ENCODE measurements at places on chromosomes 4 and X.

DNA sequence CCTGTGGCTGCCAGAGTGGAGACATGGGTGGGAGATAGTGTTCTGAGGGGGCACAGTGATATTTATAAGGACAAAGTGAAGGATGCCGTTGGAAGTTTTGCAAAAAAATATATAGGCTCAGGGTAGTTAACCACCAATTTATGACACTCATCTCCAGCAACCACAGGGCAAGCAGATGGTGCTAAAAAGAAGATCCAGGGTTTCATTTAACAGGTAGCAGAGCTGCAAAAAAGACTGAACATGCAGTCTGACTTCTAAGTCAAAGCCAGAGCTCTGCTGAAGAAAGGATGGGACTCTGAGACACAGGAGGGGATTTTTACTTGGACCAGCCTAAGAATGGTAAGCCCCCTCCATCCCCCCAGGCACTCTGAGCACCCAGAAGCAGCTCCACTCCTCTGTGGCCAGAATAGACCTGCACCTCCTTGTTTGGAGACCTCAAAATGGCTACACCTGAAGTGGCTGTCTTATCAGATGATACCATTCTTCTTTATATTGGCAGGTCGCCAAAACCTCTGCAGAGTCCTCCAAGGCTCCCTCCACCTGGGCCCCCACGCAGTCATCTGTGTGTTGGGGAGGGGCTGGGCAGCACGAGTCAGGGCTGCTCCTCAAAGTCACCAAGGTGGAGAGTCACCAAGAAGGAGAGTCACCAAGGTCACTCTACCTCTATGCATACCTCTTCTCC is 161.4 kb upstream of the FAM9B start:
- no peak for DNase-seq

GRCh38 chr4:108035691-108036090 is 46.0 kb downstream of the HADH start:
- DNase-seq, result no peak

DNA sequence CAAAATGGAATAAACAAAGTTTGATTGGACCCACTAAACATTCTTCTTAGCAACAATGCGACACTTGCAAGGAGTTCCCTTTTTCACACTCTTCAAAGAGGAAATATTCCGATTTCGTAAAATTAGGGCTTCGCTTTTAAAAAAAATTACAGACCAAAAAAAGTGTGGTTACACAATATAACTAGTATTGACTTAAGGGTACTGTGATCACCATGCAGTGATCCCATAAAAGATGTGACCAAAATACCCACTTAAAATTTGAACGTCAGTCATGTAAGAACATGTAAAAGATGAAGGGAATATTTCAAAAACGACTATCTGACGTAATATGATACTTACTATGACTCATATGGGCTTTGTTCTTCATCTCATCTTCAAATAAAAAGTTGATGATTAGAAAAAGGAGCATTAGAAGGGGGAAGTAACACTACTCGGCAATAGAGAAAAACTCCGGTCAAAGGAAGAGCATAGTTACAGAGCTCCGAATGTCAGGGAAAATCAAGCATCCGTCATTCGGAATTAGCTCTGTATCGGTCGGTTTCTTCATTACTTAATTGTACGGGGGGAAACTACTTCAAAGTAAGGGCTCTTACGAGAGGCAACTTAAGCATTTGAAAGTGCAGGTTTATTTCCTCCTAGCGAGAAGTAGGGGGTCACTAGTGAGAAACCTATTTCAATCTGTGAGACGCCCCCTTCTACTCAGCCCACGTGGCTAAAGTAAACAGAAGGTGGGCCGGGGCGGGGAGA is 1.3 kb upstream of the TET2 start:
- no peak for DNase-seq

DNA sequence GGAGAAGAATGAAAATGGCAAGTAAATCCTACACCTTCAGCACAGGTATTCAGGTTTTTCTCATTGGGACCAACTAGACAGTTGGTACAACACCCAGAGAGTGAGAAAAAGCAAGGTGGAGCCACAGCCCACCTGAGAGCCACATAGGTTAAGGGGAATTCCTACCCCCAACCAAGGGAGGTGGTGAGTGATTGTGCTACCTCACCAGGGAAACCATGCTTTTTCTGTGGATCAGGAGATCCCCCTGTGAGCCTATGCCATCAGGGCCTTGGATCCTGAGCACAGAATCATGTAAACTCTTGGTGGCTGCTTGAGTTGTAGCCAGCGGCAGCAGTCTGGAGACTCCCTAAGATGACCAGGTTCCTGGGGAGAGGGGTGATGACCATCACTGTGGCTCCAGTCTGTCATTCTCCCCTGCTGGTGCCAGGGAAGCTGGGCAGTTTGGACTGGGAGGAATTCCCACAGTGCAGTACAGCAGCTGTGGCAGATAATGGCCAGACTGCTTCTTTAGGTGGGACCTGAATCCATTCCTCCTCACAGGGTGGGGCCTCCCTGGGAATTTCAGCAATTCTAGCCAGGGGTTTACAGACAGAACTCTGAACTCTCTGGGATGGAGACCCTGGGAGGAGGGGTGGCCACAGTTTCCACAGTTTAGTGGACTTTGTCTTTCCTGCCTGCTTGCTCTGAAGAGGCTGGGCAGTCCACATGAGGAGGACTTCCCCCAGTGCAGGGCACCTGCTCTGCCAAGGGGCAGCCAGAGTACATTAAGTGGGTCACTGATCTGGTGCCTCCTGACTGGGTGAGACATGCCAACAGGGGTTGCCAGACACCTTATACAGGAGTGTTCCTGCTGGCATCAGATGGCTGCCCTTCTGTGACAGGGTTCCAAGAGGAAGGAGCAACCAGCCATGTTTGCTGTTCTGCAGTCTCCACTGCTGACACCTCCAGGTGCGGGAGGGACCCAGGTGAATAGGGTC is 43.2 kb downstream of the PARM1 start:
- DNase-seq, result no peak

DNA sequence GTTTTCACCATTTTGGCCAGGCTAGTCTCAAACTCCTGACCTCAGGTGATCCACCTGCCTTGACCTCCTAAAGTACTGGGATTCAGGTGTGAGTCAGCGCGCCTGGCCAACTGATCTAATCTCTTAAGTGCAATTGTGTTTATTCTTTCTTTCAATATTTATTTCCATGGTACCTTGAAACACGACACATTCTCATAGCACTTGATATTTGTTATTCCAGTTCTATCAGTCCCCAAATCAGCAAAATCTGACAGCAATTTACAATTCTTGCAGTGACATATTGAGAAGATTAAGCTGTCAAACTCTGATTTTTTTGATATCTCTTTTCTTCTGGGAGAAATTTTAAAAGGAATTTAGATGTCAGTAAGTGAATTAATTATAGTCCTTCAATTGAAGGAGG is 218.1 kb upstream of the FAT4 start:
- no peak for DNase-seq

DNA sequence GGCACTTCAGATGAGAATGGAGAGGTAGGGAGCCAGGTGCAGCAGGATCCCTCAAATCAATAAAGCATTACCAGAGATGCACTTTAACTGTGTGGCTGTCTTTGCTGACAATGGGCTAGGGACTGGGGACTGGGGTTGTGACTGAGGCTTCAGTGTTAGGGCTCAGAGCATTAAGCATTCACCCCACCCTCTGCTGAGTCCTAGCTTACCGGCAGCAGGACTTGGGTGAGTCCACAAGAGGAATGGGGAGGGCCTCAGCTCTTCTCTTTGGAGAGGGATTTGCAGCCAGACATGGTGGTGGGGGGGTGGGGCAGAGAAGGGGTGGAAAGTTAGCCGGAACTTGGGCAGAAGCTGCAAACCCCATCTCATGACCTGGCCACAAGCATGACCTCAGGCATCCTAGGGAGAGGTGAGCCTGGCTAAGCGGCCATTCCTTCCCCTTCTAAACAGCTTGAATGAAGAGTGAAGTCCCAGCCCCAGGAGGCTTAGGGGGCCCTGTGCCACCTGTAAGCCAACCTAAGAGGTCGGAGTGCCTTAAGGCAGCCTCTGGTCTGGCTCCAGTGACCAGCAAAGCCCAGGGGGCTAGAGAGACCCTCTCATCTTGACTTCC is 78.4 kb downstream of the STARD8 start:
- DNase-seq, result no peak

GRCh38 chrX:49233887-49234555 is 881 bp upstream of the CACNA1F start:
- no peak for DNase-seq

DNA sequence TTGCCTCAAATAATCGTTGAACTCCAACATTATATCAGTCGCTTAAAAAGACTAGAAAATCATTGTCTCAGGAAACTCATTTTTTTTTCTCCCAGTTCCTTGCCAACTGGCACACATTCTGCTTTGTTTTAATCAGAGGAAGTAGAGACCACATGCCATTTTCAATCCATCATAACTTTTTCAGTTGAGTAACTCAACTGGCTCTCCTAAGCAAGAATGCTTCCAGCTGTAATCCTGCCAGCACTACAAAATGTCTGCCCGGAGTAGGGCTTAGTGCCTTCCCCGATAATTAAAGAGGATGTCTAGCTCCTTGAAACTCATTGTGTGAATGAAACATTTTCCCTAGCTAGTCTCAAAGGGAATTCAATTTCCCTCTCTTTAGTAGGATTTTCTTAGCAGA is 33.0 kb downstream of the FREM3 start:
- no peak for DNase-seq

DNA sequence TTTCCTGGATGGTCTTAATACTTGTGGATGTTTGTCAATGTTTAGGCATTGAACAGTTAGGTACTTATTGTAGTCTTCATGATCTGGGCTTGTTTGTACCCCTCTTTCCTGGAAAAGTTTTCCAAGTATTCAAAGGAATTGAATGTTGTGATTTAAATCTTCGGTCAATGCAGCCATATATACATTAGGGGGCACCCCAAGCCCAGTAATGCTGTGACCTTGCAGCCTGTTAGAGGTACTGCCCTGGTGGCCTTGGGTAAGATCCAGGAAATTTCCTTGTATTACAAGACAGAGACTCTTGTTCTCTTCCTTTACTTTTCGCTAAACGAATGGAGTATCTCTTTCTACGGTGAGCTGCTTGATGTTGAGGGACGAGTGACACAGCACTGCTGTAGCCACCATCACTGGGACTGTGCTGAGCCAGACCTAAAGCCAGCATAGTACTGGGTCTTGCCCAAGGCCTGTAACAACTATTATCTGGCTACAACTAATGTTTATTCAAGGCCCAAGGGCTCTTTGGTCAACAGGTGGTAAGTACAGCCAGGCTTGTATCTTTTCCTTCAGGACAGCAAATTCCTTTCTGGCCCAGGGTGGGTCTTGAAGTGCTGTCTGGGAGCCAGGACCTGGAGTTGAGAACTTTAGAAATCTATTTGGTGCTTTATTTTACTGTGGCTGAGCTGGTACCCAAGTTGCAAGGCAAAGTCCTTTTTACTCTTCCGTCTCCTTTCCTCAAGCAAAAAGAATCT is 118.3 kb upstream of the ATOH1 start:
- no peak for DNase-seq

DNA sequence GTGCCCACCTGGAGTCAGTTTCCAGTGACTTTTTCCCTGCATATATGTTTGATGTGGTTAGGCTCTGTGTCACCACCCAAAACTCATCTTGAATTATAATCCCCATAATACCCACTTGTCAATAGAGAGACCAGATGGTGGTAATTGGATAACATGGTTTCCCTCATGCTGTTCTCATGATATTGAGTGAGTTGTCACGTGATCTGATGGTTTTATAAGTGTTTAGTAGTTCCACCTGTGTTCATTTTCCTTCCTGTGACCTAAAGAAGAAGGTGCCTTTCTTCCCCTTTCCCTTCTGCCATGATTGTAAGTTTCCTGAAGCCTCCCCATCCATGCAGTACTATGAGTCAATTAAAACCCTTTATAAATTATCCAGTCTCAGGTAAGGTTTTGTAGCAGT is 740.9 kb downstream of the ARAP2 start:
- DNase-seq, result no peak

- no peak for DNase-seq
These were observed 74.1 kb downstream of the ANOS1 start for GRCh38 chrX:8657883-8658282.

- no peak for DNase-seq
These were observed 80.3 kb upstream of the FAM9B start for GRCh38 chrX:9114245-9114644.

DNA sequence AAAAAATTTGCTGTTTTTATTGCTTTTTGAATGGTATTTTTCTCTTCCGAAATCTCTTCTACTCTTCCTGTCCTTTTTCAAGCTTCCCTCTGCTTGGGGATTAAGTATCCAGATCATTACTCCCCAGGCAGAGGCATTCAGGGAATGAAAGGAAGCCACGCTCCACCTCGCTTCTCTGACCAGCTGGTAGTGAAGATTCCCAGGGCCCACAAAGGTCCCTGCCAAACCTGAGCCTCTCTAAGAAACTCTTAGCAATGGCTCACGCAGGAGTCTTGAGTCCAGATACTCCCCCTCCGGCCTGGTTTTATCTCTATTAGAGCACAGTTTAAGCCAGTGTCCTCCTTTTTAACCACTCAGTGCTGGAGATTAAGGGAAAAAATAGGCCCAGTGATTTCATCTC is 51.4 kb upstream of the SOD3 start:
- DNase-seq, result no peak

GRCh38 chr4:184769141-184769765 is 35.4 kb upstream of the CENPU start:
- DNase-seq, result no peak

- no peak for DNase-seq
These were observed 29.2 kb downstream of the MAP7D3 start for GRCh38 chrX:136221851-136222513.
